ENCODE measurements at places on chromosomes 16 and 17. TPM values are rescaled to one million over a fixed set of nuclear protein-coding genes. Genes with fewer than 3 reads are reported as not detected.

GRCh38 chr16:26204138-26204537, 512.4 kb downstream of the HS3ST4 start:
- H3K27me3 ChIP-seq: no peaks in the 10 kb centered on the region
- no peak overlapping the region for H3K27ac ChIP-seq
- no peaks in the 10 kb centered on the region for H3K4me1 ChIP-seq
- no peak for DNase-seq

TM4SF5 gene
- not detected for total RNA-seq

CNEP1R1 gene
- total RNA-seq: 17.2 TPM

TMIGD1 gene
- total RNA-seq: not detected

- no peaks in the 10 kb centered on the region for H3K36me3 ChIP-seq
- no peak overlapping the region for H3K27ac ChIP-seq
- H3K27me3 ChIP-seq: no peaks in the 10 kb centered on the region
- no peak overlapping the region for H3K4me3 ChIP-seq
Measured at GRCh38 chr17:74543406-74543805, 2.5 kb downstream of the CD300C start.

PIK3R6 gene
- 0.23 TPM for total RNA-seq

- H3K36me3 ChIP-seq: no peaks in the 10 kb centered on the region
- no peaks in the 10 kb centered on the region for H3K4me1 ChIP-seq
- no peak overlapping the region for H3K27ac ChIP-seq
- no peak overlapping the region for H3K4me3 ChIP-seq
- H3K27me3 ChIP-seq: no peaks in the 10 kb centered on the region
- DNase-seq: no peak
Measured at GRCh38 chr17:78422872-78423588, 44.6 kb downstream of the PGS1 start.

- no peak for DNase-seq
- H3K4me3 ChIP-seq: no peak overlapping the region
- no peaks in the 10 kb centered on the region for H3K4me1 ChIP-seq
- H3K36me3 ChIP-seq: no peaks in the 10 kb centered on the region
- H3K27ac ChIP-seq: no peak overlapping the region
- H3K27me3 ChIP-seq: no peaks in the 10 kb centered on the region
Measured at GRCh38 chr17:49548506-49549310, 27.0 kb upstream of the NXPH3 start.

DNA sequence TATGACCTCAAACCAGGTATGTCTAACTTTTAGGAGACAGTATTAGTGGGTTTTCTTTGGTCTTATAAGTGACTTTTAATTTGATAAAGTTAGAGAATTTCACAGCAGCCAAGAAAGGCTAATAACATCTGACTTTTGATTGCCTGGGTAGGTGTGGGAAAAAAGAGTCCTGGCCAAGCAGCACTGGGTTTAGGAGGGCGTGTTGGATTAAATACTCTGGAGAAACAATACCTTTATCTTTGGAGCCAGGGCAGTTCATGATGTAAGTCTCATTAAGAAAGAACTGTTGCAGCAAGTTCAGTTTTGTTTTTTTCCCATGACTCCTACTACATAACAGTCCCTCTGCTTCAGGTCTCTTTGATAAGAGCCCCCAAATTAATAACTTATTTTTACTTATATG, 26.7 kb upstream of the MRC2 start:
- H3K4me3 ChIP-seq: no peak overlapping the region
- no peak for DNase-seq
- H3K27me3 ChIP-seq: no peaks in the 10 kb centered on the region
- no peaks in the 10 kb centered on the region for H3K36me3 ChIP-seq

DNA sequence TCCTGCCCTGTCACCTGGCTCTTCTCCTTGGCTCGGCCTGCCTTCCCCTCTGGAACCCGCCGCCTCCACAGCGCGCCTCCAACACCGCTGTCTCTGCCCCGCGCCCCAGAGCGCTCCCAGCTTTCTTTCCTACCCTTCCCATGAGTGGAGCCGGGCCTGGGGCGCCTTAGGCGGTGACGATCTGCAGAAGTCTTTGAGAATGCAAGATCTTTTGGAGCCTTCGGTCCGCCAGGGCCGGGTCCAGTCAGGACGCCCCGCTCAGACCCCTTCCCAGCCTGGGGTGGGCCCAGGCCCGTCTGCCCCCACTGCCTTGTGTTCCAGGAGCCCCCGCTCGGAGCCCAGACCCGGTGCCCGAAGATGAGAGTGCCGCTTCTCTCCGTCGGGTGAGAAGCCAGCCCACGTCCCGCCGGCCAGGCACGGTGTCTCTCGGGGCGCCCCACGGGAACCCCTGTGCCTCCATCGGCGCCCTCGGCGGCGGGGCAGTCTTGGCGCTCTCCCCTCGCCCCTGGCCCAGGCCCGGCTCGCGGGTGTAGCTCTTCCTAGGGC, 40.0 kb downstream of the MRM1 start:
- peaks cover 6% of the 10 kb centered on the region for H3K4me1 ChIP-seq
- no peaks in the 10 kb centered on the region for H3K27me3 ChIP-seq
- no peak overlapping the region for H3K27ac ChIP-seq
- no peak overlapping the region for H3K4me3 ChIP-seq
- DNase-seq: no peak

- peaks cover 4% of the 10 kb centered on the region for H3K4me1 ChIP-seq
- no peaks in the 10 kb centered on the region for H3K36me3 ChIP-seq
- no peak overlapping the region for H3K27ac ChIP-seq
Measured at GRCh38 chr16:47469227-47469626, 8.1 kb downstream of the PHKB start.

PIRT gene
- total RNA-seq: not detected

Data from ovary (tissue), 10 donors.